ENCODE measurements at places on chromosomes 3 and 15. TPM values are rescaled to one million over a fixed set of nuclear protein-coding genes. Genes with fewer than 3 reads are reported as not detected.

DNA sequence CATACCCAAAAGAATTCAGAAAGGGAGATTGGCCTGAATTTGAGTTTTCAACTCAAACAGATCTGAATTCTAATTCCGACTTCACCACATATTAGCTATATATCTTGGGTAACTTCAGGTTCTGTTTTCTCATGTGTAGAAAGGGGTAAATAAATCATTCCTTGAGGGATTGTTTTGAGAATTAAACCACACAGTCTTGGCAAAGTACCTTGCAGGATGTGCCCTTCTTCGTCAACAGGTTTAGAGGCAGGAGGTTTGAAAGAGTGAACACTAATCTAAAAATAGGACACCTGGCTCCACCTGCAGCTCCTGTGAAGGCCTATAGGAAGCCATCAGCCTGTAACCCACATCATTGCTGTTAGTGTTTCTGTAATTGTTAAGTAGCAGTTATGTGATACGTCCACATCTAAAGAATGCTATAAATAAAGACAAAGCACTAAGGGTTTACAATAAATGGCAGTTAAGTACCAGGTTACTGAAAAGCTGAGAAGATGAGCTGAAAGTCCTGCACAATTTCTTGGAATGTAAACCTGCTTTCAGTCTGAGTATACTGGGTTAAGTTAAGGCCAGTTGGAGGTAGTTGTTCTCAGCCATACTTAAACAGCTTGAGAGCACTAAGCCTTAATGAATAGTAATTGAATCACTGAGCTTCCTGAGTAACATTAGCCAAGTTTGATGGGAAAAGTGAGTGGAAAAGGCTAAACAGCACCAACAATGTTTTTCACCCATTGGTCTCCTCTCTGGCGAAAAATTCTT is 6.0 kb downstream of the CCDC80 start:
- DNase-seq = no peak

The MYO9A gene
- 20.0 TPM for total RNA-seq

The TYRO3 gene
- total RNA-seq = 0.78 TPM

The LTF gene
- total RNA-seq = not detected

GRCh38 chr3:118181274-118181673 is 853.4 kb downstream of the IGSF11 start:
- no peak for DNase-seq
